ENCODE measurements at places on chromosomes 7 and 10. TPM values are rescaled to one million over a fixed set of nuclear protein-coding genes. Genes with fewer than 3 reads are reported as not detected.

Gene WEE2
- not detected for total RNA-seq

DNA sequence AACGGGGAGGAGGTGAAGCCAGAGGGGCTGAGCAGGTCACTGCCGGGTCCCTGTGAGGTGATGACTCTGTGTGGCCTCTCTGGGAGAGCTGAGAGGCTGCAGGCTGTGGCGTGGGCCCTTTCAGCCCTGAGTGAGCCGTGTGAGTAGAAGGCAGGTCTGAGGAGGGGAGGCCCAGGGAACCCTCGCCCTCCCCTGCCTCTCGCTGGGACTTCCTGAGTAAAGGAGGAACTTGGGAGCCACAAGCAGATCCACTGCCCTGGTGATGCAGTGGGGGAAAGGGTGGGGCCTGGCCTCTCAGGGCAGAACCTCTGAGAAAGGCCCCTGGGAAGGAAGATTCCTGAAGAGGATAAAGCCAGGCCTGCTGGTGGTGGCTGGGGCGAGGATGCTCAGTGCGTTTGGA is 22.8 kb downstream of the EEPD1 start:
- DNase-seq = no peak

GRCh38 chr7:118306771-118307170 is 82.3 kb downstream of the ANKRD7 start:
- DNase-seq = no peak

DNA sequence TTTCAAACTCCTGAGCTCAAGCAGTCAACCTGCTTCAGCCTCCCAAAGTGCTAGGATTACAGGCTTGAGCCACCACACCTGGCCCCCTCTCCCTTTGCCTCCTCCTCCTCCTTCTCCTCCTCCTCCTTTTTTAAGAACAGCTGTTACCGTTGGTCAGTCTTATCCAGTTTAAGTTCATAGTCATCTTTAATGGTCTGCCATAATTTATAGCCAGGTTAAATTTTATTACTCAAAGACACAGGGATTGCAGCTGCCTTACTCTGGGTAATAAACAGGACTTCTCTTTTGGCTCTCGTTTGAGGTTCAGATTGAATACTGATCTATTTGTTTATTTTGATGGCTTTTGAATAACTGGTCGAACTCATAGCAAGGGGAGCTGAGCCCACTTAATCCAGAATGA is 35.2 kb downstream of the ATOH7 start:
- no peak for DNase-seq

Gene C10orf67
- total RNA-seq = not detected

- no peak for DNase-seq
These were observed 34.3 kb downstream of the HTRA1 start for GRCh38 chr10:122495406-122496340.

Gene PPP1R17
- not detected for total RNA-seq

Gene TUBB8
- not detected for total RNA-seq

- no peak for DNase-seq
These were observed 23.1 kb downstream of the CNPY1 start for GRCh38 chr7:155523168-155523675.

GRCh38 chr7:94874036-94874785 is 33.2 kb upstream of the PPP1R9A start:
- DNase-seq = no peak

Gene ASB15
- not detected for total RNA-seq

GRCh38 chr7:1644341-1645070 is 25.6 kb upstream of the ELFN1 start:
- no peak for DNase-seq

DNA sequence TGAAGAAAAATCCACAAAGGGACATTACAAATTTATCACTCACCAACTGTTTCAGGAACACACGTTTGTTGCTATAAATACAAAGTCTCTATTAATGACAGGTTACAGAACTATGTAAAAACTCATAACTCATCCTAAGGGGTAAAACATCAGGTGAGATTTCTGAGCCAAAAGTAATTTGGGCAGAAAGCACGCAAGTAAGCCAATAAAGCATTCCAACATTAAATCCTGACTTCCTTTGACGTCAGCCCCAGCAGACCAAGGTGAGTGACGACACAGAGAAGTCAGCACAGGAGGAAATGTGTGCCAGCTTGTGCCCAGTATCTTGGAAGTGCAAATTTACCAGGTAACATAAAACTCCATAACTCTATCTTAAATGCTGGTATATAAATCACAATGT is 45.7 kb downstream of the IMMP2L start:
- no peak for DNase-seq

Gene GNAT3
- total RNA-seq = not detected

Gene PSD
- 0.61 TPM for total RNA-seq

DNA sequence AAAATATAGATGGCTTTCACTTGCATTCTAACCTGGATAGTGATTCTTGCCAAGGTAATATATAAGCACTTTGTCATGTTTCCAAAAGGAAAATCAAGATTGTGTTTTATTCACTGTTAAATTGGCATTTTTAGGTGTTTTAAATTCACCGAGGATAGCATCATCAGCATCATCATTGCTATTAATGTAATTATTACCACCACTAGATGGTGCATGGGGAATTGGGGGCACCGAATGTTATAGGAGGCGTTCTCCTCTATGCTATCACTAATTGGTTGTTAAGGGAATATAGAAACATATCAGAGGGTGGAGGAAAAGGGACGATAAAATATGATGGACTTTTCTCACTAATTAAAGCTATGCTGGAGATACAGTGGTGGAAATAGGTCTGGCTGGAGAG is 95.5 kb downstream of the CELF2 start:
- DNase-seq = peak; percentile 15

Gene FASTK
- total RNA-seq = 113 TPM

GRCh38 chr10:59033622-59034021 is 142.8 kb upstream of the PHYHIPL start:
- peak; percentile 46 for DNase-seq

Measured in SK-MEL-5 (cell line).